Activated T-helper 2 cell treated with anti-CD3 and anti-CD28 coated beads, Interferon-gamma antibody, Interleukin-2, Interleukin-4, amounts not matched to agents 10 μg/mL and 5 μg/mL and 100 μg/mL, durations not matched to agents 14 hours and 24 hours and 36 hours (primary cell): ENCODE measurements at places on chromosomes 5 and 9.

- DNase-seq: no peak
- no peaks in the 10 kb centered on the region for H3K4me1 ChIP-seq
- H3K27me3 ChIP-seq: peaks cover 26% of the 10 kb centered on the region
- H3K4me3 ChIP-seq: no peak overlapping the region
- H3K27ac ChIP-seq: no peak overlapping the region
- H3K36me3 ChIP-seq: no peaks in the 10 kb centered on the region
These were observed 10.3 kb downstream of the FRRS1L start for GRCh38 chr9:109156708-109157107.

DNA sequence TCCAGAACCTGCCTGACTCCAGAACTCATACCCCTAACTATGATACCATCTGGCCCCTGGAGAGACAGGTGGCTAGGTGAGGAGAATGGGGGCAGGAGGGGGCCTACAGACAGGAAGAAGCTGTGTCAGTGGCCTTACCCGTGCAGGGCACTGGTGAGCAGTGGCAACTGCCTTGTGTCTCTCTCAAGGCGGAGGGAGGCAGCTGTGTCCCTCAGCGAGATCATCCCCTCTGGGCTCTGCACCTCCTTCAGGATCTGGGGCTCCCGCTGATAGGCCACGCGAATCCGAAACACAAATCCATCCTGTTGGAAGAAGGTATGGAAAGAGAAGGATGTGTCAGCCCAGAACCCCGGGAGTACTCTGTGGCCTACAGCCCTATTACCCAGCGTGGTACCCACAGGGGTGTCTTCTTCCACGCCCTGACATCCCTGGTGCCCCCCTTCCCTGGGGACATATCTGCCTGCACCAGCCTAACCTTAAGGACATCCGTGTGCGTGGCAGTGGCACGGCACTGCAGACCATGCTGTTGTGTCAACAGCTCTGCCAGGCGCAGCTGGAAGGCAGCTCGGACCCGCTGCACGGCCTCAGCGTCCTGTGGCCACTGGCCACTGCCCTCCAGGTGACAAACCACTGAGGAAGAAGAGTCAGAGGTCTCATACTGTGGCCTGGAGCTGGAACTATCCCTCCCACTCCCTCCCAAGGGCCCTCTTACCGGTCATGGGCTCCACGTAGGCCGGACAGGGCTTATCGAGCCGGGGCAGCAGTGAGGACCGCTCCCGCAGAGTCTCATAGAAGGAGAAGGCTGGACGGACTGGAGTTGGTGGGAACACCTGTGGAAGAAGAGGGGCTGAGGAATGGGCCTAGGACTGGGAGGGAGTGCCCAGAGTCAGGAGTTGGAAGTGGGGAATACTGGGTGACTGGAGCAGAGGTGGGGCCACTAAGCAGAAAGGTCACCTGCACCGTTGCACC, 7.8 kb downstream of the NOL6 start:
- peaks cover 2% of the 10 kb centered on the region for H3K4me1 ChIP-seq
- no peak for DNase-seq
- H3K27me3 ChIP-seq: no peaks in the 10 kb centered on the region
- H3K27ac ChIP-seq: no peak overlapping the region

DNA sequence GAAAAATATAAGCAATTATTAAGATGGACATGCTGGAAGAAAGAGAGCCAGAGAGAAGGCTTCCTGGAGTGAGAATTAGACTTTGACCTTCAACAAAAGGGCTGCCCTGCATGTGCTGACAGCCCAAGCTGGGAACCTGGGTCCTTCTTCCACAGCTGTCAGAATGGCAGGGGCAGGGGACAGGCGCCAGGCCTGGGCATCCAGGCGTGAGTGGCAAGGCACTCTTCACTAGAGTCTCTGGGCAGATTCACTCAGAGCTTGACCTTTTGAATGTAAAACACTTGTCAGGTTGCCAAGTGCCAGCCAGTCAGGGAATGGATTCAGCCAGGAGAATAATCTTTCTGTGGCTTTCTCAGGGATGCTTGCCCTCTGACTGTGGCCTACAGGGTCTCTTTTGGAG, 119.1 kb upstream of the CLINT1 start:
- H3K4me3 ChIP-seq: no peak overlapping the region
- no peak overlapping the region for H3K27ac ChIP-seq
- no peak for DNase-seq
- H3K27me3 ChIP-seq: peaks cover 31% of the 10 kb centered on the region
- H3K4me1 ChIP-seq: no peaks in the 10 kb centered on the region

DNA sequence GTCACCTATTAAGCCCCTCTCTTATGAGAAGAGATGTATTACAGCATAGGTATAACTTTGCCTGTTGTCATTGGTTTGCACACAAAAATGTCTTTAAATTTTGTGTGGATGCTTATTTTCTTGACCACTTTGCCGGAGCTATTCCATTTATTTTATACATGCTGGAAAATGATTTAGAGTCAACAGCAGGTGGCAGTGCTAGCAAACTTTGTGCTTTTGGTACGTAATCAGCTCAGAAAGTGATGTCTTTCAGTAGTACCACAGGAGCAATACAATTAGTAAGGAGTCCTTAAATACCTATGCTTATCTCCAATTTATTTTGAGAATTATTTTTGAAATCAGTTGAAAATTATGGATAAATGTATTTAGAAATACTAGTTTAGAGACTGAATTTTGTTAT, 19.8 kb upstream of the NUDT12 start:
- H3K36me3 ChIP-seq: no peaks in the 10 kb centered on the region
- no peaks in the 10 kb centered on the region for H3K4me1 ChIP-seq
- no peak overlapping the region for H3K27ac ChIP-seq
- peaks cover 1% of the 10 kb centered on the region for H3K27me3 ChIP-seq

DNA sequence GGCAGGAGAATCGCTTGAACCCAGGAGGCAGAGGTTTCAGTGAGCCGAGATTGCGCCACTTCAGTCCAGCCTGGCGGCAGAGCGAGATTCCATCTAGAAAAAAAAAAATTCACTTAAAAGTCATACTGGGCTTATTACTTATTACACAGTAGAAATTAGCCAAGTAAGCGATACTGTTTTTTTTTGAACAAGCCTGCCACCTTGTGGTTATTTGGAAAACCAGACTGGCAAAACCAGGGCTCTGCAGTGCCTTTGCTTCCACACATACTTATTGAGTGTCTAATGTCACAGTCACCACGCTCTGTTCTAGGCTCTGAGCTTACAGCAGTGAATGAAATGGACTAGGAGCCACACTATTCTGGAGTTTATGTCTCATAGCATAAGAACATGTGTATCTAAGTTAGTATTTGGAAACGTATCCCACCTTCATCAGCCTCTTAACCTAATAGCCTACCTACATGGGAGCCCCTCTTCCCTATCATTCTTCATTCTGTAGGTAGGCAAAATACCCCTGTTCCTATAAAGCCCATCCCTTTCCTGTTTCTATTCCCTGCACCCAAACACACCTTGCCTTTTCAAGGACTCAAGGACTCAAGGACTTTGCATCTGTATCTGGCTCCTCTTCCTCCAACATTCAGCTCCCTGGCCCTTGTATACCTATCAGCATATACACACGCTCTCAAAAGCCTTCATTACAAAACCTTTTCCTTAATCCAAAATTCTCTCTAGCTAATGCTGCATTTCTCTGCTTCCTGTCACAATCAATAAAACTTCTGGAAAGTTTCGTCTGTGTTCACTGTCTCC, 13.9 kb upstream of the BASP1 start:
- no peak overlapping the region for H3K4me3 ChIP-seq
- H3K4me1 ChIP-seq: no peaks in the 10 kb centered on the region
- no peak overlapping the region for H3K27ac ChIP-seq
- H3K27me3 ChIP-seq: no peaks in the 10 kb centered on the region
